Esophagus mucosa (tissue), 1 donor: ENCODE measurements at places on chromosomes 4 and X. TPM values are rescaled to one million over a fixed set of nuclear protein-coding genes. Genes with fewer than 3 reads are reported as not detected.

Gene PFKFB1
- 0.36 TPM for total RNA-seq

Gene FGF13
- 0.40 TPM for total RNA-seq

Gene ADH1A
- not detected for total RNA-seq

DNA sequence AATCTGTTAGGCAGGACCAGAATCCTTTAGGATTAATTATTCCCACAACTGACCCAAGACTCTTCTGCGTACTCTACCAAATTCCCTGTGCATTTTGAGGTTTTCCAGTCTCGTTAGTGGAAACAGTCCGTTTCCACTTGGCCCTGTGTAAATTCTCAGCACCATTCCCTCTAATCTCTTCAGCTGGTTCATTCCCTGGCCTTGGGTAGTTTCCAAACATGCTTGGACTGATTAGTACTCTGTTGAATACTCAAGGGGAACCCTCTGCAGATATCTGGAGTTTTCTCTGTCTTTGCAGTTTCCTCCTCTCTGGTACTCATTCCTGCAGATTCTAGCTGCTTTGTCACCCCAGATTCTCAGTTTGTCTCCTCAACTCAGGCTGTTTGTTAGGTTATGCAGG, 80.4 kb downstream of the ZFX start:
- no peak for ATAC-seq

DNA sequence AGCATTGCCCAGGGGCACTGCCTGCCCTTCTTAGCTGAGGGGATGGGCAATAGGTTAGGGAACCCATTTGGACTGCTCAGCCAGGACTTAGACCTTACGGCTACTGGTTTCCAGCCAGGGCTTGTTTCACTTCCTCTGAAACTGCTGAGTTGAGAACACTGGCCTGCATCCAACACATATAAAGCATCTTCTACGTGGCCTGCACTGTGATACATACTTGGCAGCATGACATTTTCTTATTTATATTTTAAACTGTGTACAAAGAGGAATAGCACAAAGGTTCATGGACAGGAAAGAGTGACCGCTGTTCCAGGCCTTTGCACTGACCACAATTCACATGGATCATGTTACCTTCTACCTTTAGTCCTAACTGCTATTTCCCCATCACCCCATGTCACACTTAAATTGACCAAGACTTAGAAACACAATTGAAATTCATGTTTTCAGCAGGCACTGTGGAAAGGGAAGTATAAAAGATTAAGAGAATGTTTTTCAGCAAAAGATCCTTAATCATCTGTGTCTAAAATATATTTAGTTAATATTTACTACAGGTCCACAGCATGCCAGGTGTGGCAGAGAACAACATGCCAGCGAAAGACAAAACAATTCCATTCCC, 43.7 kb downstream of the NLGN4X start:
- ATAC-seq = peak; percentile 48

GRCh38 chr4:152392079-152392478, 143.8 kb downstream of the FBXW7 start:
- no peak for ATAC-seq

DNA sequence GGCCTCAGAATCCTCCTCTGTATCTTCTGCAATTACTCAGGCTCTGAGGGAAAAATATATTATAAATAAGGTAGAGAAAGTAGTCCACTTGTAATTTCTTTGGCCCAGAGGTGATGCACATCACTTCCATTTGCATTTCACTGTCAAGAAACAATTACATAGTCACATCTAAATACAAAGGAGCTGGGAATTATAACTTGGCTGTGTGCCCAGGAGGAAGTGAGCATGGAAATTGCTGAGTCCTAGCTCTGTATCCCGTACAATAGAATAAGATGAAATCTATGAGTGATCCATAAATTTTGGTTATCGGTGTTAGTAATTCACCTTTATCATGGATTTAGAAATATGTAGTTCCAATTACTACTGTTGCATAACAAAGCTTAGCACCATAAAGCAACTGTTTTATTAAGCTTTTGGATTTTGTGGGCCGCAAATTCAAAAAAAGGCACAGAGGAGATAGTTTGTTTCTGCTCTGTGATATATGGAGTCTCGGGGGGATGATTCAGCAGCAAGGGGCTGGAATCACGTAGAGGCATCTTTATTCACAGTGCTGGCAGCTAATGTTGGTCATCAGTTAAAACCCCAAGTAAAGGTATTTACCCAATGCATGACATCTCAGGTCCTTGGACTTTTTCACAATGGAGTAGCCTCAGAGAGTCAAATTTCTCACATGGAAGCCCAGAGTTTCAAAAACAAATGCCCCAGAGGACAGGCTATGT, 241.4 kb upstream of the GALNT7 start:
- no peak for ATAC-seq

- no peak for ATAC-seq
Observed at GRCh38 chr4:94352996-94353395, 10.4 kb upstream of the HPGDS start.

GRCh38 chr4:24236532-24236931, 346.7 kb upstream of the PPARGC1A start:
- no peak for ATAC-seq

DNA sequence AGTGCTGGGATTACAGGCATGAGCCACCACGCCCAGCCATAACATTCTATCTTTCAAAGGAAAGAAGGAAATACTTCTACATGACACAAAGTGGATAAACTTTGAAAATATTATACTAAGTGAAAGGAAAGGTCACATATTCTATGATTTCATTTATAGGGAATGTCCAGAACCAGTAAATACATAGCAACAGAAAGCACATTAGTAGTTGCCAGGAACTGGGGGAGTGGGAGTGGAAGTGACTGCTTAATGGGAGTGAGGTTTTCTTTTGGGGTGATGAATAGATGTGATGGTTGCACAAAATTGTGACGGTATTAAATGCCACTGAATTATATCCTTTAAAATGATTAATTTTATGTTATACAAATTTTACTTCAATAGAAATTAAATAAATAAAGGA, 95.7 kb upstream of the IL15 start:
- no peak for ATAC-seq

DNA sequence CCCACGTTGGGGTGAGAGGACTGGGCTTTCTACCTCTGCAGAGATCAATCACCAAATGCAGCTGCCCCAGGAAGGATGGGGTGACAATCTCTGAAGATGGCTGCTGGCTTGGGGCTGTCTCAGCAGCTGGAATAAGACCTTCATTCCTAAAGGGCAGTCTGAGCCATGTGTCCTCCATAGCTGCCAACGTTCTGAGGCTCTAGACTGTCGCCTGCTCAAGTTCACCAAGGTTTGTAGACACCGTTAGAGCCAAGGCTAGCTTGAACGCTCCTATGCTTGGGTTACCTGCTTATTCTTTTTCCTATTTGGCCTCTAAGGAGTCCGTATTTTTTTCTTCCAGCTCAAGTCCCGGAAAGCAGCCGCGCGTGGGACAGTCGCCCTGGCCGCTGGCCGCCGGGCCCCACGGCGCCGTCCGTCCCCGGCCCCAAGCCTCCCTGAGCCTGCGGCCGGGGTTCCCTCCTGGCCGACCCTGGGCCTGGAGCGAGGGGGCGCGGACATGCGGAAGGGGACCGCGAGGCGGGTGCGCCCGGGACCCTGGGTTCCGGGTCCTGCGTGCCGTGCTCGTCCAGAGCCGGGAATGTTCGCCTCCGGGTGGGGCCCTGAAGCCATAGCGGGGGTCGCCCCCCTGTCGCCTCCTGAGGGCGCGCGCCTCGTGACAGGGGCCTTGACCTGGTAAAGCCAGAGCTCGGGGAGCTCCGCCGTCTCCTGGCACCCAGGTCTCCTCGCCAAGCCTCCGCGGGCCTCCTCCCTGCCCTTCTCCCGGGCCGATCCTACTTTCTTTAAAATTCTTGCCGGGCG, 23.3 kb downstream of the MRFAP1 start:
- ATAC-seq = no peak

DNA sequence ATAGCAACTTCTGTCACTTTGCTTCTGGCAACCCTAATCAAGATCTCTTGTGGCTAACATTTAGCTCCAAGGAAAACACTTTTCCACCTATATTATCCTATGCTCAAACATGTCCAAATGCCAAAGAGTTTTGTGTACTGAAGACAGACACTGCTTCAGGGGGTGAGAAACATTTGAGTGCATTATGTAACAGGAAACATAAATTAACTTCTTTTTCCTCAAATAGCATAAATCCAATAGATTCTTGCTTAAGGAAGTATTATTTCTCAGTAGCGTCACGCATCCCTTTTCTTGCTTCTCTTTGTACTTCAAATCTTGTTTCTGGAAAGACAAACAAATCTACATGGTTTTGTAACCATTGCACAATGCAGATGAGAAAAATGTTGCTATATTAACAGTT, 839.1 kb downstream of the GLUD2 start:
- no peak for ATAC-seq

DNA sequence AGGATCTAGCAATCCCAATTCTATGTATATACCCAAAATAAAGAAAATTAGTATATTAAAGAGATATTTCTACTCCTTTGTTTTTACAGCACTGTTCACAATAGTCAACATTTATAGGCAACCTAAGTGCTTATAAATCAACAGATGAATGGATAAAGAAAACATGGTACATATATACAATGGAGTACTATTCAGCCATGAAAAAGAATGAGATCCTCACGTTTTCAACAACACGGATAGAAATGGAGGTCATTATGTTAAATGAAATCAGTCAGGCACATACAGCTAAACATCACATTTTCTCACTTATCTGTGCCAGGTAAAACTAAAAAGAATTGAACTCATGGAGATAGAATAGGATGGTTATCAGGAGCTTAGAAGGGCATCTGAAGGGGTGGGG, 45.6 kb upstream of the PABPC5 start:
- ATAC-seq = no peak

GRCh38 chr4:20629186-20630106, 70.8 kb upstream of the PACRGL start:
- no peak for ATAC-seq

- no peak for ATAC-seq
Observed at GRCh38 chr4:16617435-16617834, 281.0 kb downstream of the LDB2 start.

DNA sequence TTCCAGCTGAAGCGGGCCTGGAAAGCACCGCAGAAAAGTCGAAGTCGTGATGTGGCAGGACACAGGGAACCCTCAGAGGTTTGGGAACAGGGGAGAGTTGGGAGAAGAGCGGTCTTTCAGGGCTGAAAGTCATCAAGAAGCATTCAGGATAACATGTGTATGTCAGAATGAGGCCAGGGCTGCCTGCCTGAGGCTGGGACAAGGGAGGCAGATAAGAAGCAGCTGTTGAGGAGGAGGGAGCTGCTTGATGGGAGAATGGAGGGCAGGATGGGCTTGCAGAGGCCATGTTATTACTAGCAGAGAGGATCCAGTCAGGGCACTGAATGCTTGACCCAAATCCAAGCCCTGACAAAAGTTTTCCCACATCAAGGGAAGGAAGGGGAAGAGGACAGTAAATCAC, 132.0 kb downstream of the ATG4A start:
- ATAC-seq = no peak

- no peak for ATAC-seq
Observed at GRCh38 chr4:102322736-102323135, 22.5 kb downstream of the SLC39A8 start.

DNA sequence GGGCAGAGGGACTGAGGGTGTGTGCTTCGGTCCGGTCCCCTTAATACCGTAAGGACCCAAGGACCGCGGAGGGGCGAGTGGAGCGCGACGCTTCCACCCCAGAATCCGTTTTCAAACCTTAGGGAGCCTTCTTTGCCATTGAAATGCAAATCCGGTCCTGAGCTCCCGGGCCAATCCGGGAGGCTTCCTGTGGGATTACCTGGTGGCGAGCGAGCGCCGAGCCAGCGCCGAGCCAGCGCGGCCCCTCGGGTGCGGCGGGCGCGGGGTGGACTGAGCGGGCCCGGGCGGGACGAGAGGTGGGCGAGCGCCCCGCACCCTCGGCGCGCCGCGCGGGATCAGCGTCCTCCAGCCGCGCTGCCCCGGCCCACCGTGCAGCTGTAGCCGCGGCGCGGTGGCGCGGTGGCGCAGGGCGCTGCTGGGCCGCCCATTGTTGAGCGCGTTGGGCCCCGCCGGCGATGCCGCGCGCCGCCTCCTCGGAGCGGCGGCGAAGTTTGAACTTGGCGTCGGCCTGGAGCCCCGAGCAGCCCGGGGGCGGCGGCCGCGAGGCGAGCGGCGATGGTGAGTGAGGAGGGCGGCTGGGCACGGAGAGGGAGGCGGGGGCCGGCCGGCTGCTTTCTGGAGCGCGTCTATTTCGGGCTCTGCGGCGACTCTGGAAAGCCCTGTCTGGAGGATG, 208.7 kb downstream of the SOWAHB start:
- ATAC-seq = peak; percentile 77

GRCh38 chr4:7332216-7333023, 102.3 kb downstream of the PSAPL1 start:
- no peak for ATAC-seq

DNA sequence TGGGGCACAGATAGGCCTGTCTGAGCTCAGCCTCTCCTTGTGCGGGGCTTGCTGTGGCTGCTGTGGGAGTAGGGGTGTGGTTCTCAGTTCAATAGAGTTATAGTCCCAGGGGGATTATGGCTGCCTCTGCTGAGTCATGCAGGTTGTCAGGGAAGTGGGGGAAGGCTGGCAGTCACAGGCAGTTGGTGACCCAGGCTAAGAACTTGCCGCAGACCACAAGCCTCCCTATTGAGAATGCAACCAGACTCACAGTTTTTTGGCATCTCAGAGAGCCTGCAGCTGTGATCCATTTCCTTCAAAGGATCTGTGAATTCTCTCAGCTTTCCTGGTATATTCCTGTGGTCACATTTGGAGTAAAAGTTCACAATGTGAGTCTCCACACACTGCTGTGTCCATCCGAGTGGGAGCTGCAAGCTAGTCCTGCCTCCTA, 364.9 kb downstream of the ZNF674 start:
- peak; percentile 94 for ATAC-seq

DNA sequence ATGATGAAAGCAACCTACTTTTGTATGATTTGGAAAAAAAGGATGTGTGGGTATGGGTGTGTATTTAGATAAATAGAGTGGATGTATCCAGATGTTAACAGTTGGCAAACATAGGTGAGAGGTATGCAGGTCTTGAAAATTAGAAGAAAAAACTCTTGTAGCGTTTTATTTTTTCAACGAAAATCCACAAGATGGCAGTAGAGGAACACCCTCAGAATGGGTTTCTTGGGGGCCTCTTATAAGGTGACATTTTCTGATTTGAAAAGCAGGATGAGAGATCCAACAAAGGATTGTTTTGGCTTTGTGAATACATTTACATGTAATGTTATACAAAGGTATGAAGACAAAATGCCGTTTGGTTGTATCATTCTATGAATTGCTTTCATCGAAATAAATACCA, 68.3 kb downstream of the FMR1NB start:
- ATAC-seq = no peak
